CD4-positive, alpha-beta T cell treated with Interferon alpha-2 for 1 hour (primary cell): ENCODE measurements at places on chromosomes 13 and 19.

DNA sequence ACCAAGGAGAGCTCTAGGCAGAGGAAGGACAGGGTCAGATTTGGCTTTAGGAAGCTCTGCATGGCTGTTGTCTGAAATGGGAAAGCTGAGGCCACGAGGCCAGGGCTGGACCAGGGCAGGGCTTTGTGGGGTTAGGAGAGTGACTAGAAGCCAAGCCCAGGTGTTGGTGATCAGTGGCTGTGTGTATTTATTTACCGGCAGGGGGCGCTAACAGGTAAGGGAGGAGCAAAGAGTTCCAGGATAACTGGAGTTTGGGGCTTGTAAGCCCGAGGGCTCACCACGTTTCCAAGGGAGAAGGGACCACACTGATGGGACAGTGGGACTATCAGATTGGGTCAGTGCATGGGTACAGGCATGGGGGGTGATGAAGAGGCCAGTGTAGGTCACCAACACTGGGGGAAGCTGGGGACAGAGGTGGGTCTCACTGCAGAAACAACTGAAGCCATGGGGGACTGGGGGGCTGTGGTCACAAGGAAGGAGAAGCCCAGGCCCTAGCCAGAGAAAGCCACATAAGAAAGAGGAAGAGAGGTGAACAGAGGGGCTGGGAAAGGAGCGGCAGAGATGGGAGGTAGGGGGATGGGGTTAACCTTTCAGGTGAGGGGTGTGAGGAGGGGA lies 3.9 kb downstream of the TMEM147 start:
- peak; percentile 58 for DNase-seq

DNA sequence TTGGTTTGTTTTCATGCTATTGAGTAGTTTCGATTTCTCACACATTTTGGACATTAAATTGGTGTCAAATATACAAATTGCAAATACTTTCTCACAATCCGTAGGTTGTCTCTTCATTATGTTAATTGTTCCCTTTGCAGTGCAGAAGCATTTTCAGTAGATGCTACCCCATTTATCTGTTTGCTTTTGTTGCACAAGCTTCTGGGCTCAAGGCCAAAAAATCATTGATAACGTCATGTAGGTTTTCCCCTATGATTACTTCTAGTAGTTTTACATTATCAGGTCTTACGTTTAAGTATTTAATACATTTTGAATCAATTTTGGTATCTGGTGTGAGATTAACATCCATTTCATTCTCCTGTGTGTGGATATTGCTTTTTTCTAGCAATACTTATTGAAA lies 14.0 kb upstream of the ZNF347 start:
- no peak for DNase-seq

DNA sequence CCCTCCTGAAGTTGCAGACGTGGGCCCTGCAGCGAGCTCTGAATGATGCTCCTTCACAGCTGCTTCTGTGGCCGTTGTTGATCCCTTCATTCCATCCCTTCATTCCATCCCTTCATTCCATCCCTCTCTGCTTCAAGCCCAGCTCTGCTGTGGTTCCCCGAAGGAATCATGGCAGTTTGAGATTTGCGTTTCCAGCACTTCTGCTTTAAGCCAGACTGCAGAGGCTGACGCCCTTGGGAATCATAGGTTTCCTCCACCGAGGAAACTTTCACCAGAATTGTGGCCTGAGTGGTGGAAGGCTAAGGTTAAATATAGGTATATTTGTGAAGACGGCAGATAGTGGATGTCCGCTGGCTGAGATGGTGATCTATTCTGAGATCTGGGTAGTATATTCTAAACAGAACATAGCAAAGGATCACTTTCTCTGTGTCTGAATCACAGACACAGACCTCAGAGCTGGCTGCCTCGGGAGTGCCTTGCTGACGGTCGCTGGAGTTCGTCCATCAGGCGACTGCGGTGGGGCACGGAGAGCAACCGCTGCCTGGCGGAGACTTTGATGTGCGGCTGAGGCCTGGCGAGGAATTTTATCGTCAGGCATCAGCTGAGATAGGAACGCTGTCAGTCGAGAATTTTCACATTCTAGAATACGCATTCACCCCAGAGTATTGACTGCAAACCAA lies 42.8 kb upstream of the DCUN1D2 start:
- DNase-seq = no peak

DNA sequence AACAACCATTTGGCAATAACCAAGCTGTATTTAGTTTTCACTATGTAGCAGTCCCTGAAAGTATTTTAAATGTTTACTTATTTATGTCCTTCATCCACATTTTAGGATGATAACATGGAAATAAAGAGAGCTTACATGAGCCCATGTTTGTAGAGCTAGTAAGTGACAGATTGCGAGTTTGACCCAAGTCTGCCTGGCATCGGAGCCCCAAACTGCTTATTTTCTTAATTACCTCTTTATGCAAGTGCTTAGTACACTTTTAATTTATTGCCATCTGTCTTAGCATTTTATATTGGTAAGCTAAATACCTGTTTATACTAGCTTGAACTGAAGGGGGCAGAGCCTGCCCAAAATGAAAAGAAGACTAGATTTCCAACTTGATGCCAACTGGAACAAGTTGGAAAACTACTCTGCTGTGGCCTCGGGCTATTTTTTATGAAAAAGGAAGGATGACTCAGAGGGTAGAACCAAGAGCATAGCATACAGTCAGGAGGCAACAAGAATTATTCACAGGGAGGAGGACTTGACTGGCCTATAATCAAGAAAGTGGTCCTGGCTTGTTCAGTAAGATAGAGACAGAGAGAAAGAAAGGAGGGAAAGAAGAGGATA lies 150.2 kb downstream of the NDFIP2 start:
- DNase-seq = no peak

DNA sequence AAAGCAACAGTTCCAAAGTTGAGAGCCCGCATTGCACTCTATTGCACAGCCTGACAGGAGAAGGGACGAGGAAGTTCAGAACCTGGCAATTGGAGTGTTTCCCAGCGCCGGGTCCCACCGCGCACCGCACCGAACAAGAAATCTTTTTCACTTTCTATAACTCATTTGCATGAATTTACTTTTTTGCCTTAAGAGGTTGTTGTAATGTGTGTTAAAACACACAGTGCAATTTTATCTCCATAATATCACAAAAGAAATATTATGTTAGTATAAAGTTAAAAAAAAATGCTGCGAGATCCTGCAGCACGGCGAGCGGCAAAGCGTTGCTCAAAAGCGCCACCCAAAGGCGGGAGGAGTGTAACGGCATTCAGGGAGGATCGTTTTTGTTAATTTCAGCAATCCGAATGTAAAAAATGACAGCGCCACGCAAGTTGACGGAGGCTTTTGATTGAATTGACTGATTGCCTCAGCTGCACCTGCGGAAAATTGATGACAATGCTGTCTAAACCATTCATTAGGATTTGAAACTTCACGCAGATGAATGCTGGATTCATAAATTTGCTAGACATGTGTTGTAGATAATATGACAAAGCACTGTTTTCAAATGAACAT lies 303.6 kb upstream of the ZNF507 start:
- DNase-seq = no peak

GRCh38 chr13:113117335-113117872 lies 5.2 kb upstream of the F10 start:
- no peak for DNase-seq

- no peak for DNase-seq
Observed at GRCh38 chr13:77620138-77620537, 77.3 kb upstream of the SLAIN1 start.

- DNase-seq = peak; percentile 57
Observed at GRCh38 chr19:4597975-4598671, 38.6 kb upstream of the SEMA6B start.

DNA sequence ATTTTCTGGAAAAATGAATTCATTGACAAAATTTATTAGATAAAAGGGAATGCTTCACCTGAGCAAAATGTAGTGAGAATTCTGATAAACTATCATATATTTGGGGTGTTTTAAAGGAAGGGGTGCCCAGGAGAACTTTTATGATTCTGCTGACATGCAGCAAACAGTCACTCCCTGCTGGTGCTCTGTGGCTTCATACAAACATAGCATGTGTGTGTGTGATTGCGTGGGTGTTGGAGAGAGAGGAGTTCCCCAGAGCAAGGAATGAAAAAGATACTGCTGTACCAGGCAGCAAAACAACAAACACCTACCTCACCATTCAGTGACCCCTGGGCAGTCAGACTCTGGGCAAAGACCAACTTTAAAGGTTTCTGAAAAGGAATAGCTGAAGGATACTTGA lies 546.7 kb downstream of the RFC3 start:
- DNase-seq = no peak

- DNase-seq = no peak
Observed at GRCh38 chr13:25908366-25908765, 143.4 kb downstream of the SHISA2 start.

DNA sequence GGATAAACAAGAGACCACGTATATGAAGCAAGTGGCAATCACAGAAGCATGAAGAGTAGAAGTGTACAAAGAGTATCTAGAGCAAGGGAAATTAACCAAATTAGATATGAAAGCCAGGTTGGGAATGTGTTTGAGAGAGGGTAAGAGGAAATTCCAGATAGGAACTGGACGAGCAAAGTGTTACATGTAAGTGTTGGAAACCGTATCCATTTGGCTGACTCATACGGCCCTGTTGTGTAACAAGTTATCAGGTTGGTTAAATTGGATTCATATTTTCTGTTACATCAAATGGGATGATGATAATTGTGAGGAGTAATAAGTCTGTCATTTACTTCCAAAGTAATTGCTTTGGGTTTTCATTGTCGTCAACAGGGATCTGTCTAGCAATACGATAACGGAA lies 46.7 kb downstream of the RXFP2 start:
- DNase-seq = no peak

GRCh38 chr13:26518451-26518959 lies 39.0 kb upstream of the WASF3 start:
- DNase-seq = no peak

DNA sequence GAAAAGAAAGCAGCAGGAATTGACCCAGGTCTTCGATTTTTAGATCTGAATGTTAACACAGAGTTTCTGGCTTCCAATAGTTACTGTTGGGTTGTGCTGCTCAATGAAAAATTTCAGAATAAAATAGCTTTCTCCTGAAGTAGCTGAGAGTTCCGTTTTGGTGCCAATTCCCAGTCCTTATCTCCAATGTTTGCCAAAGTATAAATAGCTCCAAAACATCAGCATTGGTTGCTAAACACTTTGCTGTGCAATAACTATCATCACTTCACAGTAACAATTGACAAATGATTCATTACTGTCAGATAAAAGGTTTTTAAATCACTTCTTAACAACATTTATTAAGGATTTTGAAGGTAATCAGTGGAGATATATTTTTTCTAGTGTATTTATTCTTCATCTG lies 446.0 kb downstream of the PCDH20 start:
- DNase-seq = no peak

DNA sequence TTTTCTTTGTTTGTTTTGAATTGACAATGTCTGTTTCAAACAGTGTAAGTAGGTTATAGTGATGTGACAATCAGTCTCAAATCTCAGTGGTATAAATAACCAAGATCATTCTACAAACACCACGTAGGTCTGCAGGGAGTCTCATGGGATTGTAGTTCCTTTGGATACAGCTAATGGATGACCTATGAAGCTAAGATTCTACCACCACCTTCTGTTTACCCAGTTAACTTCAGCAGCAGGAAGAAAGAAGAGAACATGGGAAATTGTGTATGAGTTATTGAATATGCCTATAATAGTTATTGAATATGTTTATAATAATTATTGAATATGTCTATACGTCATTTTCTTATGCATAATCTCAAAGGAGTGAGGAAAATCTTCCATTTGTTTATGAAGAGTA lies 63.9 kb upstream of the SLITRK5 start:
- DNase-seq = no peak

GRCh38 chr13:51767100-51767499 lies 36.9 kb downstream of the DHRS12 start:
- no peak for DNase-seq

GRCh38 chr13:49292742-49293486 lies 45.2 kb downstream of the CDADC1 start:
- DNase-seq = peak; percentile 26

DNA sequence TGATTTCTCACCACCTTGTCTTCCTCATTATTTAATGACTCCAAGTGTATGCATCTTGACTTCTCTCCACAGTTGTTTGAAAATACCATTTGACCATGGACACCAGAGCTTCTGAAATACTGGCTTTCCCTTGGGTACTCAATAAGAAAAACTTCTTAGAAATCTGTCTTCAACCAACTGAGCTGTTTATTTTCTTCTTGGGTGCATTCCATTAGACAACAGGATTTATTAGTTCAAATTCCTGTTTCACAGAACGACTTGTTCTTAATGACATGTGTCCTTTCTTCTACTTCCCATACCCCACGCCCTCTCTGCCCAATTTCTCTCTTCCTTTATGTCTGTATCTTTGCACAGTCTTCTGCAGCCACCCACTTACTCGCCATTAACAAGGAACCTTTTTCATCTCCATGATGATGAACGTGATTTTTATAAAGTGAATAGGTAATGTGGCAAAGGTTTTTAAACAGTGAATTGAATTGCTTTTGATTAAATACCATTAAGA lies 11.3 kb upstream of the ITM2B start:
- no peak for DNase-seq

- no peak for DNase-seq
Observed at GRCh38 chr13:109859898-109860297, 73.5 kb upstream of the IRS2 start.

GRCh38 chr19:2210987-2211740 lies 25.0 kb downstream of the PLEKHJ1 start:
- DNase-seq = no peak

DNA sequence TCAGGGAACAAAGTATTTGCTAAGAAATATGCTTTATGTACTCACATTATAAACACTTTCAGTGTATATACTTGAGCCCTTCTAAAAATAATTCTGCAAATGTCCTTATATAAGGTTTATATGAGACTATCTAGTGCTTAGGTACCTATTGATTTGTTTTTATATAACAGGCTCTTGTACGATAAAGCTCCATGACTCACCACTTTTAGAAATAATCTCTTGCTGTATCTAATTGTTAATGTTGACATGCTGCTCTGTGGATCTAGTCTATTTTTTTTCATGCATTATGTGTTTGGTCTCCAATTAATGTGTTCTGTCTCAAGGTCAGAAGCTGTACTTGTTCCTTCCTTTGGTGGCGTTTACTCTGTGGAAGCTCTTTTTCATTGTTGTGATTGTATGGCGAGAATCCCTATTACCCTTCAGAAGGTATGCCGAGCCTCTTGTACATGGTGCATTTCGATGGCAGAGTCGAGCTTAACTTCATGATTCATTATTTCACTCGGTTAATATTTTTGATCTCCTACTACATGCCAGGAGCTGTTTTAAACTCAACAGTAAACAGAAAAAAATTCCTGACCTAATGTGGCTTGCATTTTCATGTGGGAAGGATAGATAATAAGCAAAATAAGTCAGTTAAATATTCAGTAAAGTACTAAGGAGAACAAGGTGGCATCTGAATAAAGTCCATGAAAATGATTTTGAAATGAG lies 361.6 kb downstream of the COG6 start:
- no peak for DNase-seq

DNA sequence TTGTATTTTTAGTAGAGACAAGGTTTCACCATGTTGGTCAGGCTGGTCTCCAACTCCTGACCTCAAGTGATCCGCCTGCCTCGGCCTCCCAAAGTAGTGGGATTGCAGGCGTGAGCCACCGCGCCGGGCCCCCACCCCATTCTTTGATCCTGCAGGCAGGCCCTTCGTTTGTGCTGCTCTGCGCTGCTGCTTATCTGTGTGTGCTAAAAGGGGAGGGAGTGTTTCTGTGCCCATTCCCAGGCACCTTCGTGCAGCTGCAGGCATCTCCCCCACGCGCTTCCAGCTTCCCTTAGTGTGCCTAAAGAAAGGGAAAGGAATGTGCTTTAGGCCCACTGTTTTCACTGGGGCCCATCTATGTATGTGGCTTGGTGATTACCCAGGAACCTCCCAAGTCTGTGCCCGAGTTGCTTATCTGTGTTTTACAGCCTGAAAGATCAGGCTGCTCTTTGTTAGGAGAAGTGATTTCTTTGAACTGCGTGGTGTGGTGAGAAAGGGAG lies 27.2 kb downstream of the EPN1 start:
- no peak for DNase-seq
